GM23338 (cell line): ENCODE measurements at places on chromosomes 12 and 14.

DNA sequence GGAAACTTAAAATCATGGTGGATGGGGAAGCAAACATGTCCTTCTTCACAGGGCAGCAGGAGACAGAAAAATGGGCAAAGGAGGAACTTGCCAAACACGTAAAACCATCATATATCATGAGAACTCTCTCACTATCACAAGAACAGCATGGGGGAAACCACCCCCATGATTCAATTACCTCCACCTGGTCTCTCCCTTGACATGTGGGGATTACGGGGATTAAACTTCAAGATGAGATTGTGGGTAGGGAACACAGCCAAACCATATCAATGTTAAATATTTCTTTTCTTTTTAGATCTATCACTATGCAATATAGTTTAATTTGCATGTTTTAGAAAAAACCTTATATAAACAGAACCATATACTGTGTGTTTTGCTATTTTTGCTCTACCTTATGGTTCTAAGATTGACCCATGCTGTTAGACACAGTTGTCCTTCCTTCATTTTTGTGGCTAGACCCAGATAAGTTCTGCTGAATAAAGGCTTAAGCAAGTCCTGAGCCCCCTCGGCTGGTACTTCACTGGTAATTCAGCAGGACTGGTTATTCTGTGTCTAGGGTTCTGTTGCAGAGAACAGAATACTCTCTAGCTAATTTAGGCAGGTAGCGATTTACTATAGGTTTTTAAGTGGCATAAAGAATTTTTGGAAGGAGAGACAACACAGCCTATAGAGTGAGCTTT is 253.7 kb upstream of the HMGA2 start:
- H3K4me3 ChIP-seq: no peak overlapping the region
- H3K27me3 ChIP-seq: no peaks in the 10 kb centered on the region
- no peak for DNase-seq
- no peak overlapping the region for H3K27ac ChIP-seq
- peaks cover 8% of the 10 kb centered on the region; the same call in 1 of the 2 replicates for H3K4me1 ChIP-seq
- H3K36me3 ChIP-seq: no peaks in the 10 kb centered on the region

GRCh38 chr14:78152201-78153063 is 17.7 kb upstream of the NRXN3 start:
- no peak overlapping the region for H3K27ac ChIP-seq
- H3K27me3 ChIP-seq: no peaks in the 10 kb centered on the region
- H3K36me3 ChIP-seq: no peaks in the 10 kb centered on the region
- H3K4me1 ChIP-seq: peaks cover 6% of the 10 kb centered on the region
- H3K4me3 ChIP-seq: no peak overlapping the region
- no peak for DNase-seq

DNA sequence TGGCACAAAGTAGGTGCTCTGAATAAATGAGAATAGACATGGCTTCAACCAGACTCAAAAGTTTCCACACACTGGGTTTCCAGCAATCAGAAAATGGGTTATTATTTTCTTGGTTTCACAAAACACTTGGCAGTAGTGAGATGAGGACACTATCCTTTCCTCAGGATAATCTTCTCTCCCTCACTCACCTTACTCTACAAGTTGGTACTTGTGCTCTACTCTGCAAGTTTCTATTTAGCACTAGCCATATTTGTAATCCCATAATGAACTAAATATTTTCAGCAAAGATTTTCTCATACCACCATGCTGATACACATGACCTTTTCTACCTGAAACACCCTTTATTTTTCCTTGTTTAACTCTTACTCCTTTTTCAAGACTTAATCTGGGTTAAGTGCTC is 137.7 kb downstream of the FOXA1 start:
- no peak overlapping the region for H3K27ac ChIP-seq
- no peak for DNase-seq
- H3K27me3 ChIP-seq: no peaks in the 10 kb centered on the region
- H3K36me3 ChIP-seq: no peaks in the 10 kb centered on the region

- H3K36me3 ChIP-seq: no peaks in the 10 kb centered on the region
- no peak overlapping the region for H3K27ac ChIP-seq
- DNase-seq: no peak
- no peaks in the 10 kb centered on the region for H3K27me3 ChIP-seq
- H3K4me3 ChIP-seq: no peak overlapping the region
Observed at GRCh38 chr12:42953021-42953420, 363.5 kb upstream of the PRICKLE1 start.

DNA sequence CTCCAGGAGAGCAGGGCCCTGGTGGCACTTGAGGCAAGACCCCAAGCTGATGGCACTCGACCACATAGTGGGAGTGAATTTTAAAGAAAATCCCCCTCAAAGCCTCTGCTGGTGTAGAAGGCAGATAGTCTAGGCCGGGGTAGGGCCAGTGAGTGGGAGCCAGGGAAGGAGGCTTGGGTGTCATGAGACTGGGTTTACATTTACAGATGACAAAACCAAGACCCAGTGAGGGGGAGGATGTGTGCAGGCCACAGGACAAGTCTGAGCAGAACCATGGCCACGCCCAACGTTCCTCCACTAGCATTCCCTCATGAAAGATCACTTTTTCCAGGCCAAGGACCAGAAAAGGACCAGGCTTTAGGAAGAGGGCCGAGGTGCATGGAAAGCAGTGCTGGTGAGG is 42.0 kb downstream of the EVL start:
- H3K4me3 ChIP-seq: no peak overlapping the region
- no peak for DNase-seq
- H3K36me3 ChIP-seq: no peaks in the 10 kb centered on the region
- peaks cover 4% of the 10 kb centered on the region; the same call in 1 of the 2 replicates for H3K4me1 ChIP-seq
- no peaks in the 10 kb centered on the region for H3K27me3 ChIP-seq
- no peak overlapping the region for H3K27ac ChIP-seq
